ENCODE measurements at places on chromosomes 7 and 10. TPM values are rescaled to one million over a fixed set of nuclear protein-coding genes. Genes with fewer than 3 reads are reported as not detected.

DNA sequence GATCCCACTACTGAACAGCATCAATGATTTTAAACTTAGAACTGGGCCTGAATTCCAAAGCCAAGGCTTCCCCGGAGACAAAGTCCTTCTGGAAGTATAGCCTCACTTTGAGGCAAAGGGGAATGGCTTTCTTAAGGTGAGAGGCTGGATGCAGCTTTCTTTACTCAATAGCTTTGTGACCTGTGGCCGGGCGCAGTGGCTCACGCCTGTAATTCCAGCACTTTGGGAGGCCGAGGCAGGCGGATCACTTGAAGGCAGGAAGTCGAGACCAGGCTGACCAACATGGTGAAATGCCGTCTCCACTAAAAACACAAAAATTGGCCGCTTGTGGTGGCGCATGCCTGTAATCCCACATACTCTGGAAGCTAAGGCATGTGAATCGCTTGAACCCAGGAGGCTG lies 3.2 kb upstream of the FGFR2 start:
- no peak overlapping the region for H3K4me3 ChIP-seq
- no peak for DNase-seq
- peaks cover 14% of the 10 kb centered on the region for H3K4me1 ChIP-seq
- H3K36me3 ChIP-seq, result no peaks in the 10 kb centered on the region
- no peak overlapping the region for H3K27ac ChIP-seq

GRCh38 chr7:32299133-32299702 lies 191.0 kb downstream of the LSM5 start:
- peak overlapping the region; percentile 71 for H3K4me3 ChIP-seq
- peaks cover 2% of the 10 kb centered on the region for H3K4me1 ChIP-seq
- peaks cover 81% of the 10 kb centered on the region for H3K27me3 ChIP-seq
- no peak overlapping the region for H3K27ac ChIP-seq

DNA sequence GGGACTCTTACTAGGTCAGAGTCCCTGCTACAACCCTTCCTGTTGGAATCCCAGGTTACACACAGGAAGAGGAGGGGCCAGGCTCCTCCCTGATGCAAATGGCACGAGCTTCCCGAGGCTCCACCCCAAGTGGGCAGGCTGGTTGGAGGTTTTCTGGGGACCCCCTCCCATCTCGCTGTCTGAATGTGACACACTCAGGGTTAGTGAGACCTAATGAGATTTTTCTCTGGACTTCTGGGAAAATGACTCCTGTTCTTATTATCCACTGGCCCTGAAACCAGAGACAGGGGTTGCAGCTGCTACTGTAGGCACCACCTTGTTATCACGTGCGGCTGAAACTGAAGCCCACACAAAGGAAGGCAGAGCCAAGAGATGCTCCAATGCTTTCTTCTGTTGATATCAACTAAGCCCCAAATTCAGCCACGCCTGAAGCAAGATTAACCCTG lies 103.3 kb downstream of the FAM107B start:
- no peaks in the 10 kb centered on the region for H3K27me3 ChIP-seq
- no peak overlapping the region for H3K4me3 ChIP-seq
- H3K27ac ChIP-seq, result no peak overlapping the region
- peaks cover 42% of the 10 kb centered on the region for H3K4me1 ChIP-seq
- DNase-seq, result no peak
- H3K36me3 ChIP-seq, result no peaks in the 10 kb centered on the region

DNA sequence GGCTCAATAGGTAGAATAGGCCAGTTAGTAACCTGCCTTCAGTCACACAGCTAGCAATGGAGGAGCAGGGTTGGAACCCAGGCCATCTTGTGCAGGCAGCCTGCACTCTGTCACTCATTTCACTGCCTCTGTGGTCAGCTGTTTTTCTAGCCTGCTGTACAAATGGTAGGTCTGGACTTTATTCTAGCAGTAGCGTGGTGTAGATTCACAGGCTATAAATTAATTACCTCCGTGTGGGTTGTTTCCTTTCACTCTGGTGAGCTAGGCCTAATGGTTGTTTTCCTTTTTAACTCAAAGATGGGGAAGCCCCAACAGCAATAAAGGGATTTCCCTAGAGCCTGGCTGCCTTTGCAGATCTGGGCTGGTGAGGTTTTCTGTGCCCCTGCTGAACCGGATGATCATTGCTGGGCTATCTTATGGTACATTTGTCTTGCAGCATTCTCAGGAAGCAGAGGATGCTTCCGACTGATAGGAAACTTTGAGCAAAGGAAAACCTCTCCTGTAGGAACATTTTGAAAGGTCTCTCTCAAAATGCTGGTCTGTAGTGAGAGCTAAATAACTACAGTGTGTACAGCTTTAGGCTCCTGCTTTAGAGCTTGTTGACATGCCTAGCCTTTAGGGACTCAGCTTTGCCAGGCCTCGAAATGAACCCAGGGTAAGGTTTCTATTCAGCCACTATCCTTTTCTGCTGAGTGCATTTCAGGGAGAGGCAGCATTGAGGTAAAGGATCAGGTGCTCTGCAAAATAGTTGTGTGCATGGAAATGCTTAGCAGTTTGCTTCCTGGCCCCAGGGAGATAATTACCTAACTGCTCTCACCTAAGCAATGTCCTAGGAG lies 157.4 kb downstream of the ST7 start:
- no peak for DNase-seq
- peaks cover 15% of the 10 kb centered on the region for H3K36me3 ChIP-seq
- H3K4me1 ChIP-seq, result peaks cover 6% of the 10 kb centered on the region
- no peak overlapping the region for H3K27ac ChIP-seq
- no peaks in the 10 kb centered on the region for H3K27me3 ChIP-seq
- H3K4me3 ChIP-seq, result no peak overlapping the region

DNA sequence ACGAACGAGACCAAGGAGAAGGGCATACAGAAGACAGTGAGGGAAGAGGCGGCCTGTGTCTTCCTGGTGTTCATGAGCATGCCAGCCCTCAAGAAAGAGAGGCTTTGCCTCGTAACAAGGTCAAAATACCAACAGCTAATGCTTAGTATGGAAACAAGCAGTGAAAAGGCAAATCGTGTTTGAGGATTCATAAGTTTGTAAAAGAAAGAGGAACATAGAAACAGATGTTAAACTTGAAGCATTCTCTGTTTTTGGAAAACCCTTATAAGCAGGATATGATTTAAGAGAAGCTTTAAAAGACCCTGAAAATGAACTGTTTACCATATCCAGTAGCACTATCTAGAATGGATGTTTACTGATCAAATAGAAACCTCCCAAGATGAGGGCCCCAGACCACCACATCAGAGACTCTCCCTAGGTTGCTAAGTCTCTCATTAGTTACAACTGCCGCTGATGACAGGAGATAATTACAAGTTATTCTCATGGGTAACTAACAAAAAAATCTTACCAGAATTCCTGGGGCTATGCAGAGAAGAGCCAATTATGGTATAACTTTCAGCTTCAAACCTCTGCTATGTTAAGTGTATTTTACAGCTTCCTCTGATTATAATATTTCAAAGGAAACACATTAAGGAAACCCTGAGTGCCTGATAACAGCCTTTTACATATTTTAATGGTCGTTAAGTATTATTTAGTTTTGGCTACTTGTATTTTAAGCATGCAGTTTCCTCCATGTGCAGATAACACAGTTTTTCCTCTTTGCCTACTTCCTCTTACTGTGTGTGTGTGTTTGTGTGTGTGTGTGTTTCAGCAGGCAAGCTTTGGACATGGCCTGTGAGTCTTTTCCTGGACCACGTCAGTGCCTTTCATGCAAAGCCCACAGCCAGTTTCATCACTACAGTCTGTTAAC lies 17.9 kb downstream of the JCAD start:
- H3K4me3 ChIP-seq, result no peak overlapping the region
- peaks cover 23% of the 10 kb centered on the region for H3K4me1 ChIP-seq
- no peak overlapping the region for H3K27ac ChIP-seq
- H3K27me3 ChIP-seq, result peaks cover 21% of the 10 kb centered on the region

DNA sequence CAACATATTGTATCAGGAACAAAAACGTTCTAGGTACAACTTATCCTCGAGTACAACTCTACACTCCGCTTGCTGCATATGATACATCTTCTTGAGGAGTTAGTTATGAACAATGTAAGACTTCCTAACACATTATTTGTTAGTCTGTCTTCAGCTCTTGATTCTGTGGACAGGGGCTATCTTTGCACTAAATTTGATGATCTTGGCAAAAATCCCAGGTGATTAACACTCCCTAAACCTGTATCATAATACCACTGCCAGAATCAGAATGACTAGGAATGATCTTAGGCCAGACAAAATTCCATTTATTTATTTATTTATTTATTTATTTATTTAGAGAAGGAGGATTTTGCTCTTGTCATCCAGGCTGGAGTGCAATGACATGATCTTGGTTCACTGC lies 108.7 kb upstream of the AUTS2 start:
- no peaks in the 10 kb centered on the region for H3K36me3 ChIP-seq
- peaks cover 16% of the 10 kb centered on the region for H3K27me3 ChIP-seq
- peaks cover 2% of the 10 kb centered on the region for H3K4me1 ChIP-seq
- no peak overlapping the region for H3K27ac ChIP-seq
- DNase-seq, result no peak

GRCh38 chr10:47136866-47137265 lies 163.1 kb upstream of the GDF10 start:
- H3K4me1 ChIP-seq, result peaks cover 6% of the 10 kb centered on the region
- H3K4me3 ChIP-seq, result no peak overlapping the region
- DNase-seq, result no peak
- H3K27me3 ChIP-seq, result peaks cover 14% of the 10 kb centered on the region

DNA sequence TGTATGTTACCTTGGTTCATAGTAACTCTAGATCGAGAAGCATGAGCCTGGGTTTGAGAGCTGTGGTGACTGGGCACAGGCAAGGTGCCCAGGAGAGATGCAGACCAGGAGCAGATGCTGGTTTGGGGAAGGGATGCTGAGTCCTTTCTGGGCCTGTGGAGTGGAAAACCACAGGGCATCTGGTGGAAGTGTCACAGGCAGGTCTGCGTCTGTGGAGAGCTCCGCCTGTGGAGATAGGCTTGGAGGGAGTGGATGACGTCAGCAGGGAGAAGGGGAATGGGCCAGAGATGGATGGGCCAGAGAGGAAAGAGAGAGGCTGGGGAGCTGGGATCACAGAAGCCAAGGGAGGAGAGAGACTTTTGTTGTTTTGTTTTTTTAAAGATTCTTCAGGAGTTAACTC lies 14.8 kb downstream of the CYP26A1 start:
- H3K27ac ChIP-seq, result no peak overlapping the region
- no peak overlapping the region for H3K4me3 ChIP-seq
- no peak for DNase-seq
- peaks cover 5% of the 10 kb centered on the region for H3K27me3 ChIP-seq
- H3K4me1 ChIP-seq, result no peaks in the 10 kb centered on the region

DNA sequence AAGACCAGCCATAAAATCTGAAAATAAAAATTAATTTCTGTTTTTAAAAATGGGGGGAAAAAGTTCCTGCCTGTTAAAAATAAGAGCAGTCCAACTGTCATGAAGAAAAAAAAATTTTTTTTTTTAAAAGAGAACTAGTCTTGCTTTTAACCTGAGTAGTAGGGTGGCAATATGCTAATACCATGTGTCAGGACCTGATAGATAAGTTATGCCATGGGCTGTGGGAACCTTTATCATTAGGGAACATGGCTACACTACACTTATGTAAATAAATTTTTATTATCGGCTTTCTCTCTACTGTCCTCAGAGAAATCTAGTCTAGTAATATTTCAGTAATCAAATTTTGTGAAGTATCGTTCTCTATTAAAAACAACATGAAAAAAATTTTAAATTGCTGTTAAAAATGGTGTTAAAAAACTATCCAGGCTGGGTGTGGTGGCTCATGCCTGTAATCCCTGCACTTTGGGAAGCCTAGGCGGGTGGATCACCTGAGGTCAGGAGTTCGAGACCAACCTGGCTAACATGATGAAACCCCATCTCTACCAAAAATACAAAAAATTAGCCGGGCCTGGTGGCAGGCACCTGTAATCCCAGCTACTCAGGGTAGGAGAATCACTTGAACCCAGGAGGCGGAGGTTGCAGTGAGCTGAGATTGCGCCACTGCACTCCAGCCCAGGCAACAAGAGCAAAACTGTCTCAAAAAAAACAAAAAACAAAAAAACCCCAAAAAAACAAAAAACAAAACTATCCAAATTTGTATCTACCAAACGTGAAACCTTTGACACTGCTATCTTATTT lies 20.7 kb downstream of the NT5C3A start:
- H3K4me3 ChIP-seq, result no peak overlapping the region
- H3K36me3 ChIP-seq, result no peaks in the 10 kb centered on the region
- no peaks in the 10 kb centered on the region for H3K27me3 ChIP-seq
- no peak overlapping the region for H3K27ac ChIP-seq
- peaks cover 53% of the 10 kb centered on the region for H3K4me1 ChIP-seq

GRCh38 chr7:101901661-101902491 lies 84.5 kb downstream of the CUX1 start:
- H3K27ac ChIP-seq, result no peak overlapping the region
- no peaks in the 10 kb centered on the region for H3K27me3 ChIP-seq
- peaks cover 11% of the 10 kb centered on the region for H3K4me1 ChIP-seq
- H3K36me3 ChIP-seq, result peaks cover 3% of the 10 kb centered on the region
- no peak overlapping the region for H3K4me3 ChIP-seq

DNA sequence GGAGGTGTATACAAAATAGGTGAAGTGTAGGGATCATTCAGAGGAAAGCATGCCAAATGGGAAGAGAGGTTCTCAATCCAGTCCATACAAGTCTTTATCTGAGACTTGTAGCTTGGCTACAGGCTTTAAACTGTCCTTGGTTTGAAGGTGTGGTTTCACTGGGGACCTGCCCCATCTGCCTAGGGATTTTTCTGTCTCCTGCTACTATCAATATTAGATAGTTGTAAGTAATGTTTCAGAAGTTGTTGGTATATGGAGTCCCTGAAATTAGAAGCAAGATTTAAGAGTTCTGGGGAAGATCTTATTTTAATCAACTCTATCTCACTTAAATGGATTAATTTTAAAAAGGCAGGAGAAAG lies 100.9 kb downstream of the ANKRD7 start:
- peaks cover 6% of the 10 kb centered on the region for H3K4me1 ChIP-seq
- H3K36me3 ChIP-seq, result no peaks in the 10 kb centered on the region
- no peak overlapping the region for H3K27ac ChIP-seq
- no peaks in the 10 kb centered on the region for H3K27me3 ChIP-seq
- H3K4me3 ChIP-seq, result no peak overlapping the region
- DNase-seq, result no peak

DNA sequence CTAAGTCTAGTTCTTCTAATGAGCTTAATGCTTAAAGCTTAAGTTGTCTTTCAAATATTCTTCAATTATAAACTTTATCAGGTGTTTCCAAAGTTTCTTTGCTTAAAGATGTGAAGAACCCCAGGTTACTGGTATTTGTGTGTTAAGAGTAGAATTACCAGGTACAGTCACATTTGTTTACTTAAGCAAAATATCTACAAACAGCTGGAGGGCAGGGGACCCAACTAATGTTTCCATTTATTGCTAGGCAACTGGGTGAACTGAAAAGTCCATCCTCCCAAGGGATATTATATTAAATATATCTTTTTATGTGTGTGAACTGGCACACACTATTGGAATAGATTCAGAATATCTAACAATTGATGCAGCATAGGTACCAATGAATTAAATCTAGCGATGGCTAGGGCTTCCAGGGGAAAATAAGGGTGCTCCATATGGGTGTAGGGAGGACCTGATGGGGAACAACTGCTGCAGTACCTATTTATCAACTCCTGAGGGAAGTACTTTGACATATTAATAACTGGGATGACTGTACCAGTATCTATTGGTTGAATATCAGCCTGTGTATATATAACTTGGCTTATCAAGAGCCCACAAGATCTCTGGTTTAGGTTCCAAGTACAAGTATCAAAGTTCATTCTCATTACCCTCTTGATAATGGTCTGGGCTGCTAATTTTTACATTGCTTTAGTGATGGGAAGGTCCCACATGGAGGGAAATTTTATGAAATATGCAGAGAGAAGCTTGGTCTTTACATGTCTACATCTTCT lies 10.3 kb upstream of the AGR3 start:
- H3K27me3 ChIP-seq, result no peaks in the 10 kb centered on the region
- no peak overlapping the region for H3K4me3 ChIP-seq
- H3K36me3 ChIP-seq, result no peaks in the 10 kb centered on the region
- peaks cover 27% of the 10 kb centered on the region for H3K4me1 ChIP-seq
- H3K27ac ChIP-seq, result no peak overlapping the region

The CAV1 gene
- total RNA-seq, result 0.84 TPM

The LRRD1 gene
- total RNA-seq, result 0.31 TPM

The SPDYE2B gene
- total RNA-seq, result not detected

The FAM221A gene
- total RNA-seq, result 34.4 TPM
